ENCODE measurements at places on chromosomes 16 and 17.

DNA sequence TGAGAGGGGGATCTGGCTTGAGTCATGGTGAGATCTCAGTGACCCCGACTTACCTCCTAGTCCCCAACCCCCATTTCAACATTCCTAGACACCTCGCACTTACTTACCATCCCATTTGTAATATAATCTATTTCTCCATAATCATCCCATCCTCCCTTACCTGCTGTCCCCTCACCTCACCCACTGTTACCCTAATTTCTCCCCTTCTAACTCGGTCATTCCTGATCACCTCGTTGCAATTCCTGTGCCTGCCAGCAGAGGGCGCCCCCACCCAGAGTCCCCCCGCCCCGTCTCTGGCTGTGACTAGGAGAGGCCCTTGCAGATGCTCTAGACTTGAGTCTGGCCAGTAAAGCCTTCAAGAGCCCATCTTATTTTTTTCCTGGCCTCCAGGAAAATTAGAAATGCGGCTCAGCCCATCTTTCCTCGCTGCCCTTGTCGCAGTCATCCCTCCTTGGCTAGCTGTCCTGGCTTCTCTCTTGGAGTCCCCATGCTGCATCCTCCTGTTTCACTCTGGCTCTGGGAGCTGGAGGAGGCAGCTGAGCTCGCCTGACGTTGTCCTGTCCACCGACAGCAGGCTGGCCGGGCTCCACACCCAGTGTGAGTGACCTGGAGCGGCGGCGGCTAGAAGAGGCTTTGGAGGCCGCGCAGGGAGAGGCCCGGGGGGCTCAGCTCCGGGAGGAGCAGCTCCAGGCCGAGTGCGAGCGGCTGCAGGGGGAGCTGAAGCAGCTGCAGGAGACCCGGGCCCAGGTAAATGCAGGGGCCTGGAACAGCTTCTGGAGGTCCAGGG, 5.0 kb downstream of the TBKBP1 start:
- DNase-seq = peak; percentile 72

GRCh38 chr16:89334461-89334860, 117.0 kb downstream of the ZNF778 start:
- no peak for DNase-seq

GRCh38 chr17:76550712-76551615, 11.1 kb downstream of the PRCD start:
- DNase-seq = no peak

- no peak for DNase-seq
Observed at GRCh38 chr17:78655251-78655940, 78.2 kb upstream of the DNAH17 start.

- DNase-seq = no peak
Observed at GRCh38 chr16:88194397-88195268, 188.1 kb upstream of the ZNF469 start.

DNA sequence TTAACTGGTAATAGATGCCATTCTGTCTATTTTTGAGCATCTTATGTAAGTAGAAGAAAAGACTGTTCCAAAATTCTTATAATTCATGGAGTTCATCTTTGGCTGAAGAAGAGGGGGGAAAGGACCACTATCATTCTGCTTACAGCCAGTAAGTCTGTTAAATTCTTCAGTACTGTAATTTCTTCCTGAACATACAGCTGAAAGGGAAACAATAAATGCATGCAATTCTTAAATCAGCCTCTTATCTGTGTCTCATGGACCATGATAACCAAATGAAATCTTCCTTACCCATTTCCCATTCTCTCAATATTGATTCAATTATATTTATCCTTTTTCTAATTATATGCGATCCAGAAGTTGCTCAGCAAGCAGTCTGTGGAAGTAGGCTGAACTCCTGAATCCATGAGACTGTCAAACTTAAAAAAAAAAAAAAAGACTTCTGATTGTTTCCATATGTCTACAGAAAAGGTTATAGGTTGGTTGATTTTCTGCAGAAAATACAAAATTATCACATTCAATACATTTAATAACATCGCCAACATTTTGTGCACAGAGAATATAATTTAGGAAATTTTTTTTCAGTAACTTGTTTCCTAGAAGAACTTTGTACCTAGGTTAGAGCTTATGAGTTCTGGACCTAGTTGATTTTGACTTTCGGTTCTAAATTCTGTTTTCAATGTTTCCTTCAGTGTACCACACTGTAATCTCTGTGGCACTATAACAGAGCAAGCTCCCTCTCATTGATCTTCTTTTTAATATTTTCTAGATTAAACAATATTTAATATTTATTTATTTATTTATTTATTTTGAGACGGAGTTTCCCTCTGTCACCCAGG, 1.2 kb upstream of the ABCA9 start:
- no peak for DNase-seq

- DNase-seq = no peak
Observed at GRCh38 chr16:24807301-24807700, 38.5 kb upstream of the SLC5A11 start.

DNA sequence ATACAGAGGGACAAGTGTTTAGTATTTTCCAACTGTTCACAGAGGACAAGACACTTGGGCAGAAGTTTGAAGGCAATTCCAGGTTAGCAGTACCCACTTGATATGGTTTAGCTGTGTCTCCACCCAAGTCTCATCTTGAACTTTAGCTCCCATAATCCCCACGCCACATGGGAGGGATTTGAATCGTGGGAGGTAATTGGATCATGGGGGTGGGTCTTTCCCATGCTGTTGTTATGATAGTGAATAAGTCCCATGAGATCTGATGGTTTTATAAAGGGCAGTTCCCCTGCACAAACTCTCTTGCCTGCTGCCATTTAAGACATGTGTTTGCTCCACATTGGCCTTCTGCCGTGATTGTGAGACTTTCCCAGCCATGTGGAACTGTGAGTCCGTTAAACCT, 668.9 kb downstream of the MAF start:
- DNase-seq = no peak

DNA sequence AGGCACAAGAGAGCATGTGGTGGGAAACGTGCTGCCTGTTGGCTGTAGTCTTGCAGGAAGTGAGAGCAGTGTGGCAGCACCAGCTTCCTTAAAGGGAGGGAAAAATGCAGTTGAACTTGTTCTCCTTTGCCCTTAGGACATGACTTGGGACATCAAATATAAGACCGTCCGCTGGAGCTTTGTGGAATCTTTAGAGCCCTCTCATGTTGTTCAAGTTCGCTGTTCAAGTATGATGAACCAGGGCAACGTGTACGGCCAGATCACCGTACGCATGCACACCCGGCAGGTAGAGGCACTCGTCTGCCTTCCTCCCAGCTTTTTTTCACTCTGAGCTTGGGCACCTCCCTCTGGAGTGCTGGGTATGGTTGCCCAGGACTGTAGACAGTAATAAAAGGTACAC, 23.3 kb downstream of the GPR179 start:
- no peak for DNase-seq

DNA sequence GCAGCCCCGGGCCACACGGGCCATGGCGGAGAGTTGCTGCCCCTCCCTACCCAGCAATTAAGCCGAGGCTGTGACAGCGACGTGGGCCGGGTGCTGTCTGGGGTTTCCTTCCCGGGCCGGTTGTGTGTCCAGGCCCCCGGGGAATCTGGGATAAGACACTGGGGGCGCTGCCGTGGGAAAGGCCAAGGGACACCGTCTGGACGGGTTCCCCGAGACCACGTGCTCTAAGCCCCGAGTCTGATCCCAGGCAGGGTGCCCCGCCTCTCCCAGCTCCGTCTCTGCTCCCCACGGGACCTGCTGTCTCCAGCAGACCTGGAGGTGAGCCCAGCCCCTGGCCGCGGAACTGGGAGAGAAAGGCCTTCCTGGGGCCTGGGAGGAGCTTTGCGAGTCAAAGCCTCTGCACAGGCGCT, 92.2 kb downstream of the IRX3 start:
- no peak for DNase-seq

- DNase-seq = no peak
Observed at GRCh38 chr17:29918922-29919856, 10.8 kb downstream of the SSH2 start.

DNA sequence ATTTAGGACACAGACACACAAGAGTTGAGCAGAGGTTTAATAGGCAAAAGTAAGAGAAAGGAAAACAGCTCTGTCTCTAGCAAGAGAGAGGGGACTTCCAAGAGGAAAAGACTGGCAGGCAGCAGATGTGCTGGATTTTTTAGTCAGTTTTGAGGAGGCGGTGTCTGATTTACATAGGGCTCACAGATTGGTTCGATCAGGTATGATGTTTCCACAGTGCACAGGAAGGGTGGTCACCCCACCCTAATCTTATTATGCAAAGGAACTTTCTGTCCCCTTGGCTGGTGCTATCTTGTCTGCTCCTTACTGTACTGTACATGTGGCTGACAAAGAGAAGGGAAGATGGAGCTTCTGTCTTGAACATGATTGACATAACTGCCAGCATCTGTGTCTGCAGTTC, 25.3 kb downstream of the BFAR start:
- DNase-seq = no peak

- DNase-seq = no peak
Observed at GRCh38 chr17:58312021-58312630, 16.5 kb downstream of the TSPOAP1 start.

- no peak for DNase-seq
Observed at GRCh38 chr17:6498901-6499540, 54.8 kb downstream of the PIMREG start.

- DNase-seq = no peak
Observed at GRCh38 chr16:56630134-56630533, 2.3 kb upstream of the MT1M start.

DNA sequence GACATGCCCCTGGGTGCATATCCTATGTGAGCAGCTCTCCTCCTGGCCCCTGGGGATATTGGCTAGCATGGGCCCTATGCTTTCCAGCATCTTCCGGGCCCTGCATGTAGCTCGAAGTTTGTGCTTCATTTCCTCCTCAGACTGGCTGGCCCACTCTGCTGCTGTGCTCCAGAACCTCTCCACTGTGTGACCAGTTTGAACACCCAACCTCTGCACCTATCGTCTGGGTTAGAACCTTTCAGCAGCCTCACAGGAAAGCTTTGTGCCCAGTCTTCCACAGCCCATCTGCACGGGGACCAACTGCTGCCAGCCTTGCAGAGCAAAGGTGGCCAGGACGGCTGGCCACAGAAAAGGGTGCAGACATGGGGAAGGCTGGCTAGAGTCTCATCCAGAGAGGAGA, 10.2 kb upstream of the CLEC18B start:
- no peak for DNase-seq

- no peak for DNase-seq
Observed at GRCh38 chr17:40500190-40500589, 1.2 kb downstream of the TNS4 start.

DNA sequence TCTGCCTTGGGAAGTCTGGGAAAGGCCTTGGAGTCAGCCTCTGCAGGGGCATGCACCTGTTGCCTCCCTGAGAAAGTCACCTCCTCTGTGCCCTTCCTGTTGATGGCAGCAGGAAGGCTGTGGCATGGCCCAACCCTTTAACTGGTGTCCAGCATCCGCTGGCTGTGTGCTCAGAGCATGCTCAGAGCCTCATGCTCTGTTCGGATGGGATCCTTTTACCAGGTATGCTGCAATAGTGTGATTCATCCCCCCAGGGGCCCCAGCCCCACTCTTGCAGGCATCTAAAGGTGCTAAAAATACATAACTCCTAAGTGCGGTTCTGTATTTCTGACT, 24.9 kb downstream of the KLHL36 start:
- DNase-seq = no peak

- DNase-seq = no peak
Observed at GRCh38 chr16:47511882-47512281, 50.8 kb downstream of the PHKB start.

GRCh38 chr17:50479522-50480141, 972 bp downstream of the RSAD1 start:
- DNase-seq = peak; percentile 64

- DNase-seq = peak; percentile 23
Observed at GRCh38 chr17:67469208-67469980, 92.3 kb downstream of the PITPNC1 start.

GRCh38 chr17:47279062-47279801, 25.6 kb downstream of the ITGB3 start:
- DNase-seq = no peak

- DNase-seq = no peak
Observed at GRCh38 chr16:86202267-86202666, 303.3 kb downstream of the IRF8 start.

DNA sequence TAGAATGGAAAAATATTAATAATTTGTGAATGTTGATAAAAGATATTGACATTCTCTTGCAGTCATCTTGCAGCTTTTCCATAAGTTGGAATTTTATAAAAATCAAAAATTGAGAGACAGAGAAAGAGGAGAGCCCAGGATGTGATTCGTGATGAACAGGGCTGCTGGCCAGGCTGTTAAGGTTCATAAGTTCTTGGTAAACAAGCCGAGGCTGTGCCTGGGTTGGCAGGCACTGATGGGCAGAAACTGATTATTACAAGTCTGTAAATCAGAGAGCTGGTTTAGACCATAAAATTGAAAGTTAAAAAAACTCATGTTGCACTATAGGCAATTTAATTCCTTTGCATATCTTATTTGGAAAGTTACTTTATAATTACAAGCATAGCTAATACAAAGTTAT, 533.7 kb downstream of the HAPSTR1 start:
- no peak for DNase-seq

DNA sequence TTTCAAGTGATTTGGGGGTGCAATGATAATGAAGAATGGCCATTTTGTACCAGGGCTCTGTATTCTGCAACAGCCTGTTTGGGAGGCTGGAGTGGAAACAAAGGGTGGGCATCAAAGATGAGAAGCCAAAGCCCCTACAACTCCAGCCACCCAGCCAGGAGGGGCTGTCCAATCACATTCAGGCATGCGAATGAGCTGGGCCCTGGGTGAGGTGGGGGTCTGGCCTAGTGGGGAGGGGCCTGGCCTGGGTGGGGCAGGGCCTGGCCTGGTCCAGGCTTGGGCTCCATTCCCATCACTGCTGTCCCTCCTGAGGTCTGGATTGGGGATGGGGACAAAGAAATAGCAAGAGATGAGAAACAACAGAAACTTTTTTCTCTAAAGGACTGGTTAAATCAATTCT, 6.4 kb downstream of the AOC3 start:
- no peak for DNase-seq

- DNase-seq = peak; percentile 14
Observed at GRCh38 chr17:45270828-45271418, 9.0 kb upstream of the SPATA32 start.

DNA sequence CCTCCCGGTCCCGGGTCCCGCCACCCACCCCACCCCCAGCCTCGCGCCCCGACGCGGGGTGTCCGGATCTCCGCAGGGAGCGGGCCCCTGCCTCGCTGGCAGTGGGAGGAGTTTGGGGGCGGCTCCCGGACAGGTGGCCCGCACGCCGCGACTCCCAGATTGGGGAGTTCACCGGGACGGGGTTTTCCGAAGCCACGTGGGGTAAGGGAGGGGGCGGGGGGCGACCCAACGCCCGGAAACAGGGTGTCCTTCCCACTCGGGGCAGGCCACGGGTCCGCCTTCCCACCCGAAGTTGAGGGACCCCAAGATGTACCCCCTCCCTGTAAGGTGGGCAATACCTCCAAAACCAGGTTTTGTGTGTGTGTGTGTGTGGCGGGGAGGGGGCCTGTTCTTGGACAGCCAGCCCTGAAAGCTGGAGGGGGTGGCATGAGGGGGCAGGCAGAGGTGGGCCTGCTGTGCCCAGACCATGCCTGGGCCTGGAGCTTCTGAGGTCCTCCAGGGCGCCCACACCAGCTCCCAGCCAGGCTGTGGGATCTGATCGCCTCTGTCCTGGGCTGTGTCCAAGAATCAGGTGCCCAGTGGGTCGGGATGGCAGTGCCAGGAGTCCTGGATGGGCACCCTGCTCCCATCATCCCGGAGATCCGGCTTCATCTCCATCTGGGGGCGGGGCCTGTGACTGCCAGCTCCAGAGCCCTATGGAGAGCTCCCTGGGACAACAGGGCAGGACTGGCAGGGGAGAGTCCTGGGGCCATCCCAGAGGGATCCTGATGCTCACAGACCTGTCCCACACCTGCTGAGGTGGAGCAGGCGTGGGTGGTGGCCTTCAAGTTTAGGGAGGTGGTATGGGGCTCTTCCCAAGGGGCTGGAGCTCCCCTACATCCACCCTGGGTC, 767 bp downstream of the SYNGR2 start:
- DNase-seq = peak; percentile 57

Measured in stimulated activated naive CD4-positive, alpha-beta T cell treated with Interleukin-2 at 50 U/mL for 16 hours (primary cell).